ENCODE measurements at places on chromosomes 1 and 21. TPM values are rescaled to one million over a fixed set of nuclear protein-coding genes. Genes with fewer than 3 reads are reported as not detected.
A peak's percentile ranks its signal among the peaks of the same experiment; 100 is the strongest.

- no peak overlapping the region for H3K4me3 ChIP-seq
- peaks cover 6% of the 10 kb centered on the region for H3K4me1 ChIP-seq
- peak; percentile 65 for DNase-seq
- H3K27me3 ChIP-seq, result peaks cover 6% of the 10 kb centered on the region
- H3K36me3 ChIP-seq, result no peaks in the 10 kb centered on the region
- no peak overlapping the region for H3K27ac ChIP-seq
Observed at GRCh38 chr1:228792601-228793000, 57.3 kb downstream of the RHOU start.

DNA sequence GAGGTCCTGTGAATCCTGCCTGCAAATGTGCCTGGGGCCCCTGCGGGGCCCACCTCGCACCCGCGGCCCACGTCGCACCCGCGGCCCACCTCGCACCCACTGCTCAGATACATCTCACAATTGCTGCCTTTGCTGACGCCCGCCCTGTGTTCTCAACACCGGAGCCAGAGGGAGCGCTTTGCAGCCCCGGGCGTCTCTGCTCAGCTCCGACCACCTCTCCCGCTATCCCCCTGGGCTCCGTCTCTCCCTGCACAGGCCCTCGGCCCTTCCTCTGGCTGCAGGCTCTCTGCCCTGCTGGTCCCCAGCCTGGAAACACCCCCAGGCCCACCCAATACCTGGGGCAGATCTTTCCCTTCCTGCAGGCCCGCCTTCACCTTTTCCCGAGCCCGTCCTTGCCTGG, 44.8 kb downstream of the TP73 start:
- no peak for DNase-seq
- H3K4me1 ChIP-seq, result peaks cover 9% of the 10 kb centered on the region
- H3K27me3 ChIP-seq, result no peaks in the 10 kb centered on the region

- H3K27ac ChIP-seq, result peak overlapping the region; percentile 56
- DNase-seq, result peak; percentile 49
- no peaks in the 10 kb centered on the region for H3K27me3 ChIP-seq
- H3K4me3 ChIP-seq, result no peak overlapping the region
- H3K36me3 ChIP-seq, result no peaks in the 10 kb centered on the region
- H3K4me1 ChIP-seq, result peaks cover 50% of the 10 kb centered on the region
Observed at GRCh38 chr1:106956721-106957120, 99.8 kb upstream of the PRMT6 start.

DNA sequence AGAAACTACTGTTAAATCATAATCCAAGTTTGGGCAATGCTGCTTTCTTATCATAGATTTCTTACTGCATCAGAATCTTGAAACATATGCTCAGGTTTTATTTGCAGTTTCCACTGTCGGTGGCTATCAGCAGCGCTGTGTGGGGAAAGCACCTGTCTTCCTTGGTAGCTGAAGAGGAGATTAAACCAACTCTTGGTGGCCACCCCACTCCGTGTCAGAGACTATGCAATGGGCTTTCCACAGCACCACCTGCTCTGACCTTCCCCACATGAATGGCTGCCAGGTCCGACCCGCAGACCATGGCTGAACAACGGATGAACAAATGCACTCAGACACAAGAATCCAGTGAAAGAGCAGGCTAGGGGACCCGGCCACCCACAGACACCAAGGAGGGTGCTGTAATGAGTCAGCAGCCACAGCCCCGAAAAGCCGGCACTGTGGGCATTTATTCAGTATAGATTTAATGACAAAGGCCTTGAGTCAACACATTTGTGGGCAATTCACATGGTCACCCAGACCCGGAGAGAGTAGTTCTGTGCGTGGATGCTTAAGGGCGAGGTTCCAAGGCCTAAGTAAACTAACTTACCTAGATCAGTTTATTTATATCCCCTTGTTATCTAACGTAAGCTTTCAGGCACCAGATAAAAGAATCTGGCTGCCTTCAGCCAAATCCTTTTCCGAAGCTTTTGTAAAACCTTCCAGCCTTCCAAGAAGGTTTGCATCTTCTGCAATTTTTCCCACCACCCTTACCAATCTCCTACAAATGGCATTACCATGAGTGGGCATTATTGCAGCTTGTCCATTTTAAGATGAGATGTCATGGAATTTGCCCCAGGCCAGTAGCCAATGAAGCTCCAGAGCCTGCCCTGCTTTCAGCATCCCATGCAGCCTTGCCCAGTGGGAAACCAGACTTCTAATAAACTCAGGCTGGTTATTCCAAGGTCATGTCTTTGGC, 82.7 kb downstream of the HLCS start:
- H3K27ac ChIP-seq, result no peak overlapping the region
- no peaks in the 10 kb centered on the region for H3K27me3 ChIP-seq
- no peaks in the 10 kb centered on the region for H3K36me3 ChIP-seq
- peaks cover 3% of the 10 kb centered on the region for H3K4me1 ChIP-seq
- no peak for DNase-seq

Gene LCE6A
- total RNA-seq, result not detected

DNA sequence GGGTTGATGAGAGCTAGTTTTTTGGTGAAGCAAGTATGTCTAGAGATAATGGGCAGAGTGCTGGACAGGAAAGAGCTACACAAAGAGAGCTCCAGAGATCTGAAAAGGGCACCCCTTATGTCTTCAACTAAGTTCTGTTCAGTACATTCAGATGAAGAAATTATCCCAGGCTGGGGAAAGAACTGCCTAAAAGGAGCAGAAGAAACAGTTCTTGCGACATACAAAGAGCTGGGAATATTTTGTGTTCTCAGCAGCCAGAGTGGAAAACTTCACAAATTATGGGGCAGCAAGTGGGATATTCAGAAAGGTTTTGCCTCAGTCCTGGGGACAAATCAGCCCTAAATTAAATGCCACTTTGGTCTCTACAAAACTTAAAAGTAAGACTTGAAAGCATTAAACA, 17.4 kb upstream of the CCN1 start:
- H3K4me1 ChIP-seq, result no peaks in the 10 kb centered on the region
- H3K27me3 ChIP-seq, result no peaks in the 10 kb centered on the region
- no peak overlapping the region for H3K4me3 ChIP-seq
- DNase-seq, result no peak
- no peak overlapping the region for H3K27ac ChIP-seq

Gene HES3
- not detected for total RNA-seq

Gene CEP350
- total RNA-seq, result 46.6 TPM

Gene PRXL2B
- total RNA-seq, result 22.5 TPM

Gene DCAF6
- 34.7 TPM for total RNA-seq

GRCh38 chr1:177615251-177615650, 354.6 kb downstream of the SEC16B start:
- H3K4me3 ChIP-seq, result no peak overlapping the region
- no peaks in the 10 kb centered on the region for H3K4me1 ChIP-seq
- no peak overlapping the region for H3K27ac ChIP-seq
- DNase-seq, result no peak
- H3K27me3 ChIP-seq, result no peaks in the 10 kb centered on the region
- no peaks in the 10 kb centered on the region for H3K36me3 ChIP-seq

Gene SYCP1
- not detected for total RNA-seq

DNA sequence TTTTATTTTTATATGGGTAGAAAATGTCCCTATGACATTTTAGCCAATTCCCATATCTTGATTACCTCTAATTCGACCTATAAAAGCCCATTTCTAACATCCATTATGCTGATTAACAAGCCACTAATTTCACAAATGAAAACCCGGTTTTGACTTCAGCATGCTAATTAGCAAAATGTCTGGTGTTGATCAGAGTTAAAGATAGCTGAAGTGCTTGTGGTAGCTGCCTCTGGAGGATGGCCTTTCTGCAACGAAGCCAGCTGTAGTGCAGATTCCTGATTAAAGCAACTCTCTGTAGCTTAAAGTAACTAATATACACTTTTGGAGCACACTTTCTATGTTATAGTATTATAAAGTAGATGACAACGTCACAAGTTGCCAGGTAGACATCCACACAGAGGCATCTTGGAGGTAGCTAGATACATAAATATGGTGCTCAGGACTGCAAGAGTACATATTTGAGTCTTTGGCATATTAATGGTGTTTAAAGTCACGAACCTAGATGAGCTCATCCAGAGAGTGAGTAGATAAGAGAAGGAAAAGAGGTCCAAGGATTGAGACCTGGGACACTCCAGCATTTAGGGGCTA, 239.5 kb downstream of the BRINP2 start:
- no peaks in the 10 kb centered on the region for H3K27me3 ChIP-seq
- no peaks in the 10 kb centered on the region for H3K36me3 ChIP-seq
- H3K27ac ChIP-seq, result no peak overlapping the region
- no peak for DNase-seq

DNA sequence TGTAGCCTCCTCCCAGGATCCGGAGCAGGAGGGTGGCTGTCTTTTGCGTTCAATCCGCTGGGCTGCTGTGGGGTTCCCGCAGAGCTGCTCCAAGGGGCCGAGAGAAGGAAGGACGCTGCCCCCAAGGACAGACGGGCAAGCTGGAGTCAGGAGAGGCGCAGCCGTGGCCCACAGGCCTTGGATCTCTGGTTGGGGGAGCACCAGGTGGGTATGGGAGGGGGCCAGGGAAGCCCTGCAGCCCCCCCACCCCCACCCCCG, 15.9 kb upstream of the SKI start:
- peaks cover 7% of the 10 kb centered on the region for H3K27me3 ChIP-seq

DNA sequence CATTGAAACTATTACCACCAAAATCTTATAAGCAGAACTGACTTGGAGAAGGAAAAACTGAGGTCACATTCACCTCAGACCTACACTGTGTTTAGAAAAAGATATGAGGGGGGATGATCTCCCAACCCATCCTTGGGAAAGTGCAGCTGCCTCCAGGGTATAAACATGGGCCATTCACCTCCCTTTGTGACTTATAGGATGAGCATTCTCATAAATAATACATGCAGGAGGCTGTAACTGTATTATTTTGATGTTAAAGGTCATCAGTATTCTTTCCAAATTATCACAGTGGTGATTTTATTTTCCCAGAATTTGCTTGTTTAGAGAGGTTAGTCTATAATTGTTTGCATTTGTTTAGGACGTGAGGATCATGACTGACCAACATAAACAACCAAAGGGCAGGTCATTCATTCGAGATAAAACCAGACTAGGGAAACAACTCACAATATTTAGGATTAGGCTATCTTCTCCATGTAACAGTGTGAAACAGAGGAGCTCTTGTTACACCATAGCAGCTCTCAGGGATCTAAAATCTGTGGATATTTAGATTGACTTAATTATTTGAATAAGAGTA, 109.2 kb upstream of the NR5A2 start:
- H3K4me1 ChIP-seq, result no peaks in the 10 kb centered on the region
- DNase-seq, result no peak
- no peaks in the 10 kb centered on the region for H3K27me3 ChIP-seq

GRCh38 chr1:5374192-5374591, 618.0 kb downstream of the NPHP4 start:
- no peak overlapping the region for H3K27ac ChIP-seq
- H3K27me3 ChIP-seq, result no peaks in the 10 kb centered on the region
- no peak for DNase-seq
- no peaks in the 10 kb centered on the region for H3K4me1 ChIP-seq
- no peak overlapping the region for H3K4me3 ChIP-seq

GRCh38 chr1:183209533-183210158, 23.6 kb downstream of the LAMC2 start:
- H3K4me3 ChIP-seq, result no peak overlapping the region
- no peaks in the 10 kb centered on the region for H3K36me3 ChIP-seq
- H3K27ac ChIP-seq, result 0 out of 2 replicates have a peak overlapping the region, but pooled peaks have one; percentile 0
- DNase-seq, result peak; percentile 41
- H3K27me3 ChIP-seq, result no peaks in the 10 kb centered on the region

- no peak for DNase-seq
- no peak overlapping the region for H3K4me3 ChIP-seq
- H3K4me1 ChIP-seq, result no peaks in the 10 kb centered on the region
- no peaks in the 10 kb centered on the region for H3K27me3 ChIP-seq
- no peak overlapping the region for H3K27ac ChIP-seq
- peaks cover 14% of the 10 kb centered on the region for H3K36me3 ChIP-seq
Observed at GRCh38 chr21:34996304-34997101, 52.6 kb downstream of the RUNX1 start.

GRCh38 chr21:36297938-36298572, 21.9 kb upstream of the MORC3 start:
- H3K4me3 ChIP-seq, result no peak overlapping the region
- DNase-seq, result no peak
- no peaks in the 10 kb centered on the region for H3K27me3 ChIP-seq
- H3K4me1 ChIP-seq, result peaks cover 11% of the 10 kb centered on the region

DNA sequence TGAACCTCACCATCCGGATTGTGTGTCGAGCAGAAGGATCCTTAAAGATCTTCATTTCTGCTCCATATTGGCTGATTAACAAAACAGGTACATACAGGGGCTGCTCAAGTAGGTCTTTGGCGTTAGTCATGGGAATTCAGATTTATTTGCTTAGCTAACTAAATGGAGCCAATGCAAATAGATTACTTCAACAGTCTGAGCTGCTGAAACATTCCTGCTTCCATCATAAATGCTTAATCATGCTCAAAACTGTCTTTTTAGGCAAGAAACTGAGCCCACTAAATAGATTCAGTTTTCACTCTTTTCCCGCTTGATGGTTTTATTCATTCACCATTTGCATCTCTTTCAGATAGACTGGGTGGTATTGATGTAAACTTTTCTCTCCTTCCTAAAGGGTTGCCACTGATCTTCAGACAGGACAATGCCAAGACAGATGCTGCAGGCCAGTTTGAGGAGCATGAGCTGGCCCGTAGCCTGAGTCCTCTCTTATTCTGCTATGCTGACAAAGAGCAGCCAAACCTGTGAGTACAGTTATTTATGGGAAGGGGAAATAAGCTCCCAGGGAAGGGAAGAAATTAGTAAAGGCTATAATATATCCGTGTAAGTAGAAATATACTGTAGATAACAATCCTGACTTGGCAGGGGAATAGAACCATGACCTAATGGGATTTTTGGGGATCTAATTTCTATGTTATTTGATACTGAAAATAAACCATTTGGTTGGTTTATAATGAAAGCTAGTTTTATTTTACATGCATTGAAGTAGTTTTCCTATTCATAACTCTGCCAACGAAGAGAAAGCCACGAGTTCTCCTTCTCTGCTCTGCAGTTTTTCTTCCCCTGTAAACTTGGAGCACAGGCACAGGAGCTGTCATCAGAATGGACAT, 126.4 kb downstream of the VPS13D start:
- H3K27ac ChIP-seq, result peak overlapping the region; percentile 50
- DNase-seq, result peak; percentile 18
- H3K27me3 ChIP-seq, result no peaks in the 10 kb centered on the region
- H3K4me1 ChIP-seq, result peaks cover 21% of the 10 kb centered on the region
- peaks cover 20% of the 10 kb centered on the region for H3K36me3 ChIP-seq

Gene AMY2B
- total RNA-seq, result 0.26 TPM

DNA sequence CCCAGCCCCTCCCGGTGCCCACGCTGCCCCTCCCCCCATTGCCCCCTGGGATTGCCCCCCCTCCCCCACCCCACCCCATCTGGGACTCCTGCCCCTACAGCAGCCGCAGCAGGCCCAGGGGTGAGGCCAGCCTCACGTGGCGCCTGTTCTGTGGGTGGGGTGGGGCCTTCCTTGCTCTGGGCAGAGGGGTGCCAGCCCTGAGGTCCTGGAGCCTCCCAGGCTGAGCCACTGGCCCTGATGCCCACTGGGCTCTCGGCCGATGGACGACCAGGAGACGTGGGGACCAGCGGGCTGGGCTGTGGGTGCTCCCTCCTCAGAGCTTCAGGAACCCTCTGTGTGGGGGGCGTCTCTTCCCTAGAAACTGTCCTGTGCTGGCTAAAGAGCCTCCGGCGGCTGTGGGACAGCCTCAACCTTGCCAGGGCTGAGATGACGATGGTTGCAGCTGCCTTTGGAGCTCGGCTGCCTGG, 5.8 kb upstream of the C1orf159 start:
- DNase-seq, result no peak

Gene NGF
- not detected for total RNA-seq

Data from SJCRH30 (cell line).